Mucosa of descending colon (tissue), 3 donors: ENCODE measurements at places on chromosomes 4 and X. TPM values are rescaled to one million over a fixed set of nuclear protein-coding genes. Genes with fewer than 3 reads are reported as not detected.

GRCh38 chr4:93384241-93384640 is 444.3 kb upstream of the ATOH1 start:
- DNase-seq: no peak

DNA sequence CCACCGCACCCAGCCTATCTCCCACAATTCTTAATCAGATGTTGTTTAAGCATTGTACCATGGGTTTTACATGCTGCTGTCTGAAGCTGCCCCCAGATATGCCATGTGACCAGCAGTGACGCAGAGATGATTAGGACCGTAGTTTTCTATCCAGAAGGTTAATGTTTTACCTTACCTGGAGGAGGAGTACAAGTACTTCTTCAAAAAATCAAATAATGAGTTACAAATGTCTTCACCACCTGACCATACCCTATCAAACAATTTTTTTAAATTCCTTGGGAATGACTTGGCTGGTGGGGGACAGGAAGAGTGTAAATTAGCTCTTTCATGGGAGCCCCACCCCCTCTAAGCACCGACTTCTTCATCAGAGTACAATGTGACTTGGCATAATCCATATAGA is 16.2 kb upstream of the SGMS2 start:
- DNase-seq: no peak

Gene HS3ST1
- 5.5 TPM for total RNA-seq

- no peak for DNase-seq
These were observed 25.8 kb downstream of the OTUD4 start for GRCh38 chr4:145154573-145154972.

GRCh38 chr4:62449538-62449937 is 1249.4 kb downstream of the ADGRL3 start:
- DNase-seq: no peak

- DNase-seq: no peak
These were observed 144.7 kb downstream of the ZNF518B start for GRCh38 chr4:10312568-10312967.

- DNase-seq: no peak
These were observed 27.3 kb upstream of the KIAA0232 start for GRCh38 chr4:6755088-6755753.

DNA sequence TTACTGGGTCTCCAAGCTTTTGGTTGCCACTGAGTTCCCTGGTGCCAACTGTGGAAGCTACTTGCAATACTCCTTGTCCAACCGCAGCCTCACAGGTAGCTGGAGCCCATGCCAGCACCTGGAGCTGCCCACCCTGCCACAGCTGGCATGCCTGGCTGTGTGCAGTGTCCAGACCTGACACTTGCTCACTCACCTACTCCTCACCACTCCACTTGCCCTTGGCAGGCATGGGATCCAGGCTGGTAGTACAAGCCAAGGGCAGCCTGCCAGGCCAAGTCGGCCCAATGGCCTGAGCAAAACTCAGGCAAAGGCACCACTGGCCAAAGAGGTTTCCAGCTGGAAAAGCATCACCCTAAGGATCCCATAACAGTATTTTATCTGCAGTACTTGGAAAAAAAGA is 246.3 kb downstream of the PDGFC start:
- no peak for DNase-seq

Gene THAP9
- total RNA-seq: 5.1 TPM

DNA sequence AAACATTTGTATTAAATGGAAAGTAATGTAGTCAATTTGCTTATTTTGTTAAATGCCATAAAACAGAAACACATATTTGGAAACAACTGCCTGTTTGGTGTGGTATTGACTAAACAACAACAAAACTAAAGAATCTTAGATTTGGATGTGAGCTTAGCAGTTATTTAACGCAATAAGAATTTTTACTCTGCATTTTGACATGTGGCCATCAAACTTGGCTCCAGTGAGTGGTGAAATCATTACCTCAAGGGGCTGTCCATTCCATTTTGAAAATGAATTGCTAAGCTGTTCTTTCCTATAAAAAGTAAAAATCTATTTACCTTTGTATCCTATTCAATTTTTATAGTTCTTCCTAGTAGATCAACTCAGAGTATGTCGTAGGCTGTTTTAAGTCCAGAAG is 84.2 kb downstream of the DKK2 start:
- DNase-seq: no peak

Gene HTN1
- not detected for total RNA-seq

DNA sequence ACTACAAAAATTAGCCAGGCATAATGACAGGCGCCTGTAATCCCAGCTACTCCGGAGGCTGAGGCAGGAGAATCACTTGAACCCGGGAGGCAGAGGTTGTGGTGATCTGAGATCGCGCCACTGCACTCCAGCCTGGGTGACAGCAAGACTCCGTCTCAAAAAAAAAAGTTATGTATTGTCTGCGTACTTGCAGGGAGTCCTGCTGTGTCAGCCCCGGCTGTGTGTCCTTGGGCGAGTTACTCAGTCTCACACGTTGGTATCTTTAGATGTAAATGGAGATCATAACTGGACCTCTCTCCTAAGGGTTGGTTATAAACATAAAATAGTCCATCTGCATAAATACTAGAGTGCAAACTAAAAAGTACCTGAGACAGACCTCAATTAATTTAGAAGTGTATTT is 22.7 kb upstream of the TBC1D14 start:
- DNase-seq: no peak

Gene ARMCX2
- 35.2 TPM for total RNA-seq

Gene LRP2BP
- 0.41 TPM for total RNA-seq

Gene CPLX1
- total RNA-seq: 2.7 TPM

DNA sequence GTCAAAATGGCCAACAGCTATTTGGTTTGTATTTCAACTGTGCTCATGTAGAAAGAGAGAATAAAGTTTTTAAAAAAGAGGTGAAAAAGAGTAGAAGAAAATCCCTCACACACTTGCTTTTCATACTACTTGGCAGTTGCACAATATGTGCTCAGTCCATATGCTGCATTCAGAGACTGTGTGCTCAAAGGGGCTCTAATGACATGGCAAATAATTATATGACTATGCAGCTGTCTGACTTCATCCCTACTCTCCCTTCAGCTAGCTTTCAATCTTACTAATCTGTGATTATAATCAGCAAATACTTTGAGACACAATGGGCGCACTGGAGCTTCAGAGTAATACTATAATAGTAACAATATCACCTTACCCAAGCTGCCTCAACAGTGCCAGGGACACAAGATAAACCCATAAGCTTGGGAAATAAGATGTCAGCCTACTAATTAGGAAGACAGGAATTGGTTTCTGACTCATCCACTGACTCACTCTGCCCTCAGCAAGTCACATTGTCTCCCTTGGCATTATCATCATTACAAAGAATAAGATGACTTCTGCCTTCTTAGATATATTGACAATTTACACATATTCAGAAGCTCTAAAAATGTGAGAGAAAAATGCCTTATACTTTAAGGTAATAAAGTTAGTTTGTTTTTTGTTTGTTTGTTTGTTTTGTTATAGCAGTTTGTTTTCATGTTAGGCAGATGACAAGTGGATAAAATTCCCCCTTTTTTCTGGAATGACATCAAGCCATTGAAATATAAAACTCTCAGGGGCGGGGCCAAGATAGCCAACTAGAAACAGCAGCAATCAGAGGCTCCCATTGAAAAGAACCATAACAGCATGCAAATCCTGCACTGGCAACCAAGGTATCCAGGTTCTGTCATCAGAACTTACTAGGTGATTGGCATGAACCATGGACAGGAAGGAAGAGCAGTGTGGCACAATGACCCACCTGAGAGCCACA is 311.6 kb downstream of the FAM133A start:
- no peak for DNase-seq

DNA sequence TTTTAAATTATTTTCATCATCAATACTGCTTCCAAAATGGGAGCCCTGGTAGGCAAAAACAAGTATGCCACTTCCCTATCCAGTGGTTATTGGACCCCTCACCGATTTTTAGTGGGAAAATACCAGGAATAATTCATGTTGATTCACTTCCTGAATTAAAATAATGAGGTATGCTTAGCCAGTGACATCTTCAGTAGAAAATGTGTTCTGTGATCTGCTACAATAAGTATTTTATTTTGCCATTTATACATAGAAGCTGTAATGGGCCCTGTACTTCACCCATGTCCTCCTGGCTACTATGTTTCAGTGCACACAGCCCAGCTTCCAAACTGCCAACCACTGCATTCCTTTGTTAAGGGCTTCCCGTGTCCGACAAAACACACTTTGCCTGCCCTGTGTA is 41.0 kb upstream of the KLHL34 start:
- DNase-seq: no peak

GRCh38 chrX:25011589-25012432 is 4.0 kb downstream of the ARX start:
- DNase-seq: no peak

DNA sequence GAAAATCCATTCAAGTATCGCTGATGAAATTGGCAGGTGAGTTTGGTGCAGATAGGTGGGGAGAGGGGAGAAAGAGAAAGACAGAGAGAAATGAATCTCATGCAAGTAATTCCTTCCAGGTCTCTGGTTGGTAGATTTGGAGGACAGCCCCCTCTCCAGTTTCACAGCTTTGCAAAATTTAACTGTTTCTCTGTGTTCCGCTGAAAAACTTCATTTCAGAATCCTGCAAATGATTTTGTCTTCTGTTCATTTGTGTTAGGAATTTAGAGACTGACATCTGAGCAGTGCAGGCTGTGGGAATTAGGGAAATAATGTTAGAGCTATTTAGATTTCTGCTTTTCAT is 328.5 kb downstream of the FBXW7 start:
- no peak for DNase-seq

Gene FHIP1A
- 53.1 TPM for total RNA-seq

Gene NUP62CL
- total RNA-seq: 1.7 TPM

Gene PCDH19
- 1.7 TPM for total RNA-seq

Gene TMSB15B
- total RNA-seq: 2.2 TPM
